ENCODE measurements at places on chromosomes 2 and 18.

- DNase-seq: no peak
Measured at GRCh38 chr2:64639691-64640090, 14.0 kb downstream of the SERTAD2 start.

- peak; percentile 39 for DNase-seq
Measured at GRCh38 chr18:24078391-24078790, 60.5 kb upstream of the CABYR start.

- no peak for DNase-seq
Measured at GRCh38 chr18:24795129-24795528, 334.7 kb downstream of the HRH4 start.

DNA sequence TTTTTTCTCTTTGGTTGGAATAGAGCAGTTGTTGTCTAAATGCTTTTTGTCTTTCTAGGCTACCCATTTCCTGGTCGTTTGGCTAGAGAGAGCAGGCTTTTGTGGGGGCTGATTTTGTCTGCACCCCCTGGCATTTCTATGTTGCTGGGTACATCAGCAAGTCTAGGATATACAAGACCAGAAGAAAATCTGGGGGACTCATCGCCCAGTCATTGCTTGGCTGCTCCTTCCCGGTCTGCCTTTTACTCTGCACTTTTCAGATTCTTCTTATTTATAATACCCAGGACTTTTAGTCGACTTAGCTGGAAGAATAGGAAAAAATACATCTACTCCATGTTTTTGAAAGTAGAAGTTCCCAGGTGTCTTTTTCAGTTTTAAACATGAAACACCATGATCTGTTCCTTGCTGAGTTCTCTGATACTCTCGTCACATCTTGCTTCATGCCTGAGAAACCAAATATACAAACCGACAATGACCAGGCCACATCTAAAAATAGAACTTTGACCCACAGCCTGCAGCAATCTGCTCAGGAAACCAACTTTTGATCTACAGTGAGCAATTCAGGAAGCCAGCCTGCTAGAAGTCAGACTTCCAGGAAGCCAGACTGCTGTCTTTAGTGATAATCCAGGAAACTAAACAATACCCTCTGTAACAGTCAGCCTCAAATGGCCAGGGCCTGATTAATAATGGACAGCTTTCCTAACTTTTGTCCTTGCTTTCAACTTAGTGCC, 163.8 kb upstream of the MEX3C start:
- no peak for DNase-seq

GRCh38 chr2:181441670-181442069, 15.5 kb upstream of the ITGA4 start:
- DNase-seq: no peak

DNA sequence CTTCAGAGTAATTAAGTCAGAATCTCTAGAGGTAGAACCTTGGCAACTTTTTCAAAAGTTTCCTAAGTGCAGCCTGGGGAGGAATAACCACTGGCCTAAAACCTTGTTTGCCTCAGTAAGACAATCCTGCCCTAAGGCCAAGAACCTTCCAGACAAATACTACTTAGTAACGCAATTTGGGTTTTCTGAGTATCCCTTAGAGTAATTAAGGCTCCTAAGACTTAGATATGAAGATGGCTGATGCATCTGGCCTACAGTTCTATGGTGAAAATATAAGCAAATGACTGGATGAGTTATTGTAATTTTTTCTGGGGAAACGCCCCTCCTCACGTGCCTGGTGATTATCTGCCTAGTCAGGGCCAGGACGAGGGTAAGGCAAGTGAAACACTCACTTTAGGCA, 95.7 kb upstream of the DLX2 start:
- DNase-seq: no peak

- DNase-seq: no peak
Measured at GRCh38 chr2:202118168-202118567, 45.1 kb downstream of the KIAA2012 start.

DNA sequence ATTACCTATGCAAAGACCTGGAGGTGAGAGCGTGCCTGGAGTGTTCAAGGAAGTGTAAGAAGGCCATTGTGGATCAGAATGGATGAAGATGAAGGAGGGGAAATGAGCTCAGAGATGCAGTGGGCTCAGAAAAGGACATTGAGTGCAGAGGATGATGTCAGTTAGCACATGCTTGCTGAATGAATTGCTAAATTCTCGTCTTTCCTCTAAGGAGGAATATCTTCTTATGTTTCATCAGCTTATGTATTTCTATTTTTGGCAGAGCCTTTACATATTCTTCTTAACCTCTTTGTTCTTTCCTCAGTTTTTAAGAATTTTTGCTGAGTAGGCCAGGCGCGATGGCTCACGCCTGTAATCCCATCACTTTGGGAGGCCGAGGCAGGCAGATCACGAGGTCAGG, 30.9 kb downstream of the FAM171B start:
- no peak for DNase-seq
